ENCODE measurements at places on chromosomes 13 and 19. TPM values are rescaled to one million over a fixed set of nuclear protein-coding genes. Genes with fewer than 3 reads are reported as not detected.

DNA sequence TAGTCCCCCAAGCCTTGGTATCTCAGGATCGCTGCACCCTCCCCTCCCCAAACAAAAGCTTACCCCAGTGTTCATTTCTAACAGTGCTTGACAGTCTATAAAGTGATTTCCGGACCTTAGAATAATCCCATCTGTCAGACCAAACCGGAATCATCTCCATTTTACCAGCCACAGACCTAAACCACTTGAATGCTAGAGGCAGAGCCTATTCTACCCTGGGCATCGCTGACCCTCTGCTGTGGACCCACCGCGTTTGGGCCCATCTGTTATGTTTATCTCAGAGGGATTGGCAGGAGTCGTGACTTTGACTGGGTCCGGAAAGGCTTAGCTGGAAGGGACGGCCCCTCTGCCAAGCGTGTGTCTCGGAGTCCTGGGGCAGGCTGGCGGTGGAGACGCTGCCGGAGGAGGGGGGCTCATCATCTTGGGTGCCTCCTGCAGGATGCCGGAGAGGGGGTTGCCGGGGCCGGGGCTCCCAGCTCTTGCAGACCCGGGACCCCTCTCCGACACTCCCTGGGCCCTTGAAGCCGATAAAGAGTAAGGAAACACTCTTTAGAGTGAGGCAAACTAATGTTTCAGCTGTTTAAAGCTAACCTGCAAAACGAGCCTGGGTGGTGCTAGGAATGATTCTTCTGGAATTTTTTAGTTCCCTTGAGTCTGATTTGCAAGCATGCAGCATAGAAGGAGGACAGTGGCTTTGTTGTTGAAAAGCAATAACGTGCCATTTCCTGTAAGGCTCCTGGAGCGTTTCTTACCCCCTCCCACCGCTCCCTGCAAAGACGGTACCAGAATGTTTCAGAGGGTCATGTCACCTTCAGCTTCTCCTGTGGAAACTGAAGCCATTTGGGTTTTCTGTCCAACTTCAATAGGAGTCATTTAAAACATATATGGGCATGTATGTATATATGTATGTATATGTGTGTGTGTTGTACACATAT lies 1.3 kb downstream of the SLC25A42 start:
- no peak for DNase-seq

GRCh38 chr19:40778706-40779284 lies 748 bp downstream of the RAB4B start:
- DNase-seq = no peak

The HSD17B14 gene
- 6.6 TPM for total RNA-seq

The C5AR1 gene
- total RNA-seq = 33.4 TPM

GRCh38 chr19:56137405-56137804 lies 3.7 kb upstream of the ZNF444 start:
- DNase-seq = no peak

GRCh38 chr19:1538978-1539377 lies 15.1 kb downstream of the PLK5 start:
- DNase-seq = no peak

DNA sequence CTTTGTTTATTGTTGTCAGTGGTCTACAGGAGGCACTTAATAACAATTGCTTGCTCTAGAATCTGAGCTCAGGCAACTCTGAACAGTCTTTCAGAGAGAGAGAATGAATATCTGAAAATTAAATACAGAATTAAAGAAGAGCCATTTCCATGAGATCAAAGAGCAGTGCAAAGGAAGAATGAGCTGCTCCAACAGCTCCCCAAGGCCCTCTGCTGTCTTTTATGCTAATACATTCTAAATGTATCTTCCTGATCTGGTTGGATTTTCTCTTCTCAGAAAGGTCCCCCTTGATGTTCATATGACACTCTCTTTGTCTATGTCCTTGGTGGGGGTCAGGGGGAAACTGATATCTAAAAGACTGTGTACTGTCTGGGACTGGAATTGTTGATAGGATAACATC lies 1029.6 kb downstream of the PCDH9 start:
- DNase-seq = no peak

GRCh38 chr13:61927648-61928047 lies 512.0 kb upstream of the PCDH20 start:
- no peak for DNase-seq

DNA sequence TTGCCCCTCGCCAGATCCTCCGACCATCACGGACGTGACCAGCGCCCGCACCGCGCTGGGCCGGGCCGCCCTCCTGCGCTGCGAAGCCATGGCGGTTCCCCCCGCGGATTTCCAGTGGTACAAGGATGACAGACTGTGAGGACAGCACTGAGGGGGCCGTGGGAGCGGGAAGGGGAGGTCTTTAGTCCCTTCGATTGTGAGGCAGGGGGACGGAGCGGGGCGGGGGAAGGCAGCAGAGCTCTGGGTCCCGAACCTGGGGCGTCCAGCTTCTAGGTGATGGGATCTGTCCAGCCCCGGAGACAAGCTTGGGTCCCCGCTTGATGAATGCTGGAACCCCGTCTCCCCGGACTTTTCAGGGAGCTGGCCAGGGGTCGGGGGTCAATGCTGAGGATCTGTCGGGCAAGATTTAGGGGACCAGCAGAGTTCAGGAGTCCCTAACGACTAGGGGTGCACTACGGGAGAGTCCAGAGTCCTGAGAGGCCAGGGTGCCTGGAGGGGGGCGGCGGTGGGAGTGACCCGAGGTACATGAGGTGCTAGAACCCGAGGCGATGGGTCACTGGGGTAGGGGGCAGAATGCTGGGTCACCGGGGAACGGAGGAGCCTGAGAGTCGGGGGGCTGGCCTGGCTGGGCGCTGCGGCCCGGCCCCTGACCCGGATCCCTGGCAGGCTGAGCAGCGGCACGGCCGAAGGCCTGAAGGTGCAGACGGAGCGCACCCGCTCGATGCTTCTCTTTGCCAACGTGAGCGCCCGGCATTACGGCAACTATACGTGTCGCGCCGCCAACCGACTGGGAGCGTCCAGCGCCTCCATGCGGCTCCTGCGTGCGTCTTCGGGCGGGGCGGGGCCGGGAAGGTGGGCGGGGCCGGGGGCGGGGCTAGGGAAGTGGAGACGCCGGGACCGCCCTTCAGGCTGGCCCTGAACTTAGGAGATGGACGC lies 14.6 kb downstream of the VSIG10L start:
- peak; percentile 89 for DNase-seq

- DNase-seq = peak; percentile 57
Measured at GRCh38 chr13:99417201-99418102, 83.8 kb upstream of the TM9SF2 start.

All from posterior vena cava (tissue), 2 donors.